ENCODE measurements at places on chromosomes 7 and 10. TPM values are rescaled to one million over a fixed set of nuclear protein-coding genes. Genes with fewer than 3 reads are reported as not detected.

Gene KIAA1549
- total RNA-seq, result 0.85 TPM

- no peak for DNase-seq
- no peak overlapping the region for H3K27ac ChIP-seq
- H3K36me3 ChIP-seq, result no peaks in the 10 kb centered on the region
- H3K4me3 ChIP-seq, result no peak overlapping the region
- peaks cover 5% of the 10 kb centered on the region for H3K4me1 ChIP-seq
Observed at GRCh38 chr7:80082213-80082612, 52.4 kb upstream of the GNAI1 start.

- H3K4me1 ChIP-seq, result no peaks in the 10 kb centered on the region
- no peak overlapping the region for H3K4me3 ChIP-seq
- DNase-seq, result no peak
- no peaks in the 10 kb centered on the region for H3K36me3 ChIP-seq
- H3K27ac ChIP-seq, result no peak overlapping the region
Observed at GRCh38 chr10:10499839-10500238, 517.8 kb upstream of the CELF2 start.

- no peak for DNase-seq
- H3K4me1 ChIP-seq, result peaks cover 13% of the 10 kb centered on the region
- peaks cover 4% of the 10 kb centered on the region for H3K27me3 ChIP-seq
- H3K27ac ChIP-seq, result no peak overlapping the region
- H3K4me3 ChIP-seq, result no peak overlapping the region
- H3K36me3 ChIP-seq, result no peaks in the 10 kb centered on the region
Observed at GRCh38 chr7:112399501-112399900, 50.8 kb upstream of the IFRD1 start.

GRCh38 chr10:118908557-118909256 lies 120.8 kb upstream of the NANOS1 start:
- no peak overlapping the region for H3K4me3 ChIP-seq
- no peaks in the 10 kb centered on the region for H3K4me1 ChIP-seq
- no peaks in the 10 kb centered on the region for H3K36me3 ChIP-seq

DNA sequence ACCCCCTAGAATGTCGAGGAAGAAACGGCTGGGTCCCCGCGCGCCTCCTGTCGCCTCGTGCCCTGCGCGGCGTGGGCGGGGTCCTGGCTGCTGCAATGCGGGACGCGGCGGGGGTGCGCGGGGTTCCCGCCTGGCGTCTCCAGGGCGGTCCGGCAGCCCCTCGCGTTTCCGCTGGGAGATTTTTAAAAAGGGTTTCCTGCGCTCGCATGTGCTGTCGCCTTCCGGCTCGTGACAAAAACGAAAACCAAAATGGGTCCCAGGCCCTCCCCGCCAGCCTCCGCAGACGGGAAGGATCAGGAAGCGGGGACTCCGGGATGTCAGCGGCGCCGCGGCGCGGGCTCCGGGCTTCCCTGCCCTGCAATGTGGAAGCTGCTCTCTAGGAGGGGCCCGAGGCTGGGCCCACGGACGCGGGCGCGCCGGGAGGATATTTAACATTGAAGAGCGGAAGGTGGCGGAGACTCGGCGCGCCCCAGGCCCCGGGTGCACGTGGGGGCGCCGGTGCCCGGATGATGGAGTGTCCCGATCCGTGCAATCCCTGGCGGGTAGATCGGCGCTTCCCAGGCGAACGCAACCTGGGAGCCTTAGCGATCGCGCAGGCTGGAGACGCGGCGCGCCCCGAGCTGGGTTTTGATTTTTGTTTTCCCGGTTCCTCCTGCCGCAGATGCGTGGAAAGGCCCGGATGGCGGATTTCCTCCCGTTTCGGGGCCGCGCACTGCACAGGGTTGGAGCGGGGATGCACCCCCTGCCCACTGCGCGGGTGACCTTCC lies 1.0 kb downstream of the PFKP start:
- DNase-seq, result peak; percentile 79
- peaks cover 41% of the 10 kb centered on the region for H3K4me1 ChIP-seq
- H3K27ac ChIP-seq, result peak overlapping the region; percentile 88
- peaks cover 36% of the 10 kb centered on the region for H3K36me3 ChIP-seq
- peaks cover 6% of the 10 kb centered on the region for H3K27me3 ChIP-seq

GRCh38 chr10:4013651-4014121 lies 228.7 kb upstream of the KLF6 start:
- peak; percentile 87 for DNase-seq
- H3K4me3 ChIP-seq, result no peak overlapping the region
- no peak overlapping the region for H3K27ac ChIP-seq
- H3K36me3 ChIP-seq, result no peaks in the 10 kb centered on the region
- H3K27me3 ChIP-seq, result no peaks in the 10 kb centered on the region
- peaks cover 22% of the 10 kb centered on the region for H3K4me1 ChIP-seq

DNA sequence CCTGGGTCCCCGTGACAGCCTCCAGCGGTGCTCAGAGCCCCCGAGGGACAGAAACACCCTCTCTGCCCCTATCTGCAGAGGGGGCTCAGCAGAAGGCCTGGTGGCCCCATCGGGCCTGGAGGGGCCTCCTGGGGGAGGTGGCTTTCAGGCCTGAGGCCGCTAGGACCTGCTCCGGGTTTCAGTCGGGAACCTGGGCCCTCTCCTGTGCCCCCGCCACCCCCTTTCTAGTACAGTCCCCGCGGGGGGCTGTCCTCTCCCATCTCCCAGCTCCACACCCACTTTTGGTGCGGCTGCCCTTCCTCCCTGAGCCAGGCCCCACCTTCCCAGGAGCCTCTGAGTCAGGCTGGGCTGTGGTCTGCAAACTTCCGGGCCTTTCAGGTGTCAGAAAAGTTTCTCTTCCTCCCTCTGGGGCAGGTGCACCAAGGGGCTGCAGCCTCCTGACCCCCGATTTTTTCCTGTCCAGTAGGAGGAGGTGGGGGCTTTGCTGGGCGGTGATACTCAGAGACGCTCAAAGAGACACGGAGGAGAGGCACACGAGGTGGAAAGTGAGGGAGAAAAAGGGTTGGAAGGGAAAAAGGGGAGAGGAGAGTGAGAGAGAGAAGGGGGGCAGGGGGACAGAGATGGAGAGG lies 692 bp downstream of the CARD11 start:
- H3K27ac ChIP-seq, result peak overlapping the region; percentile 99
- peak overlapping the region; percentile 98 for H3K4me3 ChIP-seq
- DNase-seq, result peak; percentile 89
- H3K27me3 ChIP-seq, result no peaks in the 10 kb centered on the region

GRCh38 chr7:36784991-36785940 lies 61.0 kb upstream of the AOAH start:
- peaks cover 75% of the 10 kb centered on the region for H3K4me1 ChIP-seq
- no peaks in the 10 kb centered on the region for H3K36me3 ChIP-seq
- peak; percentile 68 for DNase-seq
